ENCODE measurements at places on chromosomes 16 and 17.
A peak's percentile ranks its signal among the peaks of the same experiment; 100 is the strongest.

- DNase-seq = no peak
- H3K4me3 ChIP-seq = no peak overlapping the region
- no peak overlapping the region for H3K27ac ChIP-seq
- H3K4me1 ChIP-seq = no peaks in the 10 kb centered on the region
Observed at GRCh38 chr16:23310217-23310616, 8.1 kb downstream of the SCNN1B start.

DNA sequence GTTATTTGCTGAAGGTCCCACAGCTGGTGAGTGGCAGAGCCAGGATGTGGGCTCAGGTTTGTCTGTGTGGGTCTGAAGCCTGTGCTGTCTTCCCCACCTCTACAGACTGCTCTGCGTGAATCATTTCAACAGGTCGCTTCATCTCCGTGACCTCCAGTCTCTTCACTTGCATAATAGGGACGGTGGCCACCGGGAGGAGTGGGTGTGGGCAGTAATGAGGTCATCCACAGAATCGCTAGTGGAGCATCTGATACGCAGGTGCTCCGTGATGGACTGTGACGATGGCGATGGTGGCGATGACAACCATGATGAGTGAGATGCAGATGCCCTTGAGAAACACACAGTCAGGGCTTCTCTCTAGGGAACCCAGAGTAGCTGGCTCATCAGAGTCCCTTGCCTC is 120.2 kb downstream of the RAP1GAP2 start:
- H3K4me1 ChIP-seq = no peaks in the 10 kb centered on the region
- no peak overlapping the region for H3K27ac ChIP-seq
- no peak overlapping the region for H3K4me3 ChIP-seq
- no peaks in the 10 kb centered on the region for H3K27me3 ChIP-seq
- no peak for DNase-seq

- peak overlapping the region; percentile 56 for H3K4me3 ChIP-seq
- H3K4me1 ChIP-seq = peaks cover 20% of the 10 kb centered on the region
- peak overlapping the region; percentile 94 for H3K27ac ChIP-seq
- no peak for DNase-seq
- no peaks in the 10 kb centered on the region for H3K27me3 ChIP-seq
Observed at GRCh38 chr16:30660424-30661261, 2.4 kb downstream of the FBRS start.

- H3K27ac ChIP-seq = no peak overlapping the region
- H3K4me3 ChIP-seq = no peak overlapping the region
- no peak for DNase-seq
- peaks cover 9% of the 10 kb centered on the region for H3K4me1 ChIP-seq
- no peaks in the 10 kb centered on the region for H3K36me3 ChIP-seq
- H3K27me3 ChIP-seq = no peaks in the 10 kb centered on the region
Observed at GRCh38 chr17:41308251-41308917, 725 bp downstream of the KRTAP16-1 start.

- H3K27me3 ChIP-seq = no peaks in the 10 kb centered on the region
- no peak overlapping the region for H3K4me3 ChIP-seq
- H3K36me3 ChIP-seq = no peaks in the 10 kb centered on the region
- DNase-seq = no peak
- no peaks in the 10 kb centered on the region for H3K4me1 ChIP-seq
Observed at GRCh38 chr16:5479926-5480325, 382.3 kb upstream of the EEF2KMT start.

- no peaks in the 10 kb centered on the region for H3K36me3 ChIP-seq
- H3K4me3 ChIP-seq = no peak overlapping the region
- no peaks in the 10 kb centered on the region for H3K4me1 ChIP-seq
Observed at GRCh38 chr17:3507869-3508268, 32.1 kb downstream of the ASPA start.

DNA sequence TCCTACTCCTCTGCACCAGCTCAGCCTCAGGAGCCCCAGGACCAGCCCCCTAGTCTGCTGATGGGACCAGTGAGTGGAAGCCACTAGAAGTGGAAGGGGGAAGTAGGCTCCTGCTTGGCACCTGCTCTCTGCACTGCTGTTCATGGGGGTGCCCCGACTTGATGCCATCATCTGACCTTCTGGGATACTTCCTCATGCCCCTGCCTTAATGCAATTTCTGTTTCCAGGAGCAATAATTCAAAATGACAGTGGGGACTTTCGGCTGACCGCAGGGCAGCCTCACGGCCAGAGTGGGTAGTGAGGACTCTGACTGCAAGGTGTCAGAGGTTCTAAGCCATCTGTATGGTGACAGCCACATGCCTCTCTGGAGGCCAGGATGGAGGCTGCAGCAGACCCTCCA is 196.4 kb upstream of the WSCD1 start:
- DNase-seq = no peak
- H3K27me3 ChIP-seq = no peaks in the 10 kb centered on the region
- H3K36me3 ChIP-seq = no peaks in the 10 kb centered on the region
- H3K4me3 ChIP-seq = no peak overlapping the region

DNA sequence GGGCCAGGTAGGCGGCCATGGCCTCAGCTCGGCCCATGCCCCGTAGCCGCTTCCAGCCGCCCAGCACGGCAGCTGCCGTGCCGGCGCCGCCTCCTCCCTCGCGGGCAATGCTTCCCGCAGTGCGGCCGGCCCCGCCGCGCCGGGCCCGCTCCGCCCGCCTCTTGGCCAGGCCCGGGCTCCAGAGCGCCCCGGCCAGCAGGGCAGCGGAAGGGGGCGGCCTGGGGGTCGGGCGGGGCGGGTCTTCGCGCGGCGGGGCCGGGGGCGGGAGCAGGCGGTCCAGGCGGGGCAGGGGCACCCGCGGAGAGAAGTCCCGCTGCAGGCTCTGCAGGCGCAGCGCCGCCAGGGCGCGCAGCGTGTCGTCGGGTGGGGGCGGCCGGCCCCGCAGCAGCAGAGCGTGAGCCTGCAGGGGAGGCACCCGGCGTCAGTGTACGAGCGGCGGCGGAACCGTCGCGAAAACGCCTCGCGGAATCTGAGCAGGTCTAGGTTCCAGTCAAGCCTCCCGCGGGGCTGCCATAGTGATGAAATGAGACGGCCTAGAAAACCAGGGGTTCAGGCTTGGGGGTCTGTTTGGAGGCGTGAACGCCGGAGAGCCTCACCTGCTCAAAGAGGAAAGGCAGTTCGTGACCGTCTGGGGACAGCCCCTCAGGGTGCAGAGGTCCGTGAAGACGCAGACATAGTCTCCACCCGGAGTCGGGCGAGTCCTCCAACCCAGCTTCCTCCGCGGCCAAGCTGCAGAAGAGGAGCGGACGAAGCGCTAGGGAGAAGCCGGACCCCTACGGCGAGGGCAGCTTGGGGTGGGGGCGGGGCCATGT is 6.6 kb downstream of the PLEKHH3 start:
- H3K4me1 ChIP-seq = peaks cover 15% of the 10 kb centered on the region
- H3K4me3 ChIP-seq = no peak overlapping the region
- no peak overlapping the region for H3K27ac ChIP-seq
- DNase-seq = no peak
- no peaks in the 10 kb centered on the region for H3K27me3 ChIP-seq

DNA sequence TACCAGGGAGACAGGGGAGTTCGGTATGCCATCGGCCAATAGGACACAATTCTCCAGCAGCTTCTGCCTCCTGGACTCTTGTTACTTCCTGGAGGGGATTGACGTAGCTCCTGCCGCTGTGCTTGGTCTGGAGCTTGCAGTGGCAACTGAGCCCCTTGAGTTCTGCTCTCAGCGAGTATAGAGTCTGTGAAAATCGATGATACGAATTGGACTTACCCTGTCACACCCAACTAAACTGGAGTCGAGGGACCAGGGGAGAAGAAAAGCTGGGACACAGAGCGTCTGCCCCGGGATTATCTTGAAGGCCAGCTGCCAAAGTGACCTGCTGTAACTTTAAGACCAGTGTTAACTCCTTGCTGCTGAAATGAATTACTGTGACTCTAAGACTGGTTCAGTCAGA is 22.2 kb downstream of the SEC14L1 start:
- peaks cover 70% of the 10 kb centered on the region for H3K4me1 ChIP-seq
- H3K27me3 ChIP-seq = no peaks in the 10 kb centered on the region

GRCh38 chr16:75279305-75279704 is 27.9 kb upstream of the BCAR1 start:
- no peak overlapping the region for H3K27ac ChIP-seq
- no peak for DNase-seq
- no peaks in the 10 kb centered on the region for H3K27me3 ChIP-seq
- no peaks in the 10 kb centered on the region for H3K36me3 ChIP-seq

- H3K27me3 ChIP-seq = no peaks in the 10 kb centered on the region
- no peak overlapping the region for H3K4me3 ChIP-seq
- no peaks in the 10 kb centered on the region for H3K36me3 ChIP-seq
- H3K4me1 ChIP-seq = no peaks in the 10 kb centered on the region
Observed at GRCh38 chr16:29007730-29008593, 23.1 kb downstream of the LAT start.

DNA sequence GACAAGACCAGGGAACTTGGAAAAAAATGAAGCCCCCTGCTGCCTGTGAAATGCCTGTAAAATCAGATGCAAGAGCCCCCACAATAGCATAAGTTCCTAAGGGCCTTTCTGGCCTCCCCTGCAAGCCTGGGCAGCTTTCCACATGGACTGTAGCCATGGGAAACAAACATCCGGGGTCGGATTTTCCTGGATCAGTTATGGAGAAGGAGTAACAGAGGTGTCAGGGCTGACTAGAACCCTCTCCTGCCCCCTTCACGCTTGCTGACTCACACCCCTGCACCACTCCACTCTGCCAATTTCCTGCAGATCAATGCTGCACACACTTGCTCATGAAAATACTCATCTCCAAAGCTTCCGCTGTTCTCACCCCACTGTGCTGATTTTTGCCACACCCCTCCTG is 258.6 kb downstream of the CBLN1 start:
- no peaks in the 10 kb centered on the region for H3K4me1 ChIP-seq
- DNase-seq = no peak
- no peaks in the 10 kb centered on the region for H3K36me3 ChIP-seq

- H3K4me3 ChIP-seq = no peak overlapping the region
- H3K27me3 ChIP-seq = no peaks in the 10 kb centered on the region
- H3K36me3 ChIP-seq = no peaks in the 10 kb centered on the region
- DNase-seq = no peak
Observed at GRCh38 chr16:8727857-8728618, 53.6 kb downstream of the ABAT start.

DNA sequence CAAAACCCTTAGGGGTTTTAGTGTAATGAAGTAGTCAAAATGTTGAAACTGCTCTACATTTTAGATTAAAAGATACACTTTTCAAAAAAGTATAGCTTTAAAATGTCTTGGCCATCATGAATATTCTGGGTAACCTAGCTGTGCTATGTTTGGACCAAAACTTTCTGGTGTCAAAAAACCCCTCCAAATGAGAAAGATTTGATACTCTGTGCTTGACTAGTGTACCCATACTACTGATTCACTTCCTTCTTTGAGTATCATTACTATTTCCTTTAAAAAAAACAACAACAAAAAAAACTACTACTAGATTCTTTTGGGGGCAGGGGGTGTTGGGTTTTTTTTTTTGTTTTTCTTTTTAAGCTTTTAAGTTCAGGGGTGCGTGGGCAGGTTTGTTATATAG is 37.3 kb downstream of the PTRH2 start:
- peaks cover 51% of the 10 kb centered on the region for H3K4me1 ChIP-seq
- H3K27me3 ChIP-seq = no peaks in the 10 kb centered on the region
- H3K4me3 ChIP-seq = no peak overlapping the region
- peak overlapping the region; percentile 87 for H3K27ac ChIP-seq

GRCh38 chr16:9818702-9819101 is 363.5 kb downstream of the GRIN2A start:
- peaks cover 3% of the 10 kb centered on the region for H3K27me3 ChIP-seq
- DNase-seq = no peak
- no peaks in the 10 kb centered on the region for H3K4me1 ChIP-seq

DNA sequence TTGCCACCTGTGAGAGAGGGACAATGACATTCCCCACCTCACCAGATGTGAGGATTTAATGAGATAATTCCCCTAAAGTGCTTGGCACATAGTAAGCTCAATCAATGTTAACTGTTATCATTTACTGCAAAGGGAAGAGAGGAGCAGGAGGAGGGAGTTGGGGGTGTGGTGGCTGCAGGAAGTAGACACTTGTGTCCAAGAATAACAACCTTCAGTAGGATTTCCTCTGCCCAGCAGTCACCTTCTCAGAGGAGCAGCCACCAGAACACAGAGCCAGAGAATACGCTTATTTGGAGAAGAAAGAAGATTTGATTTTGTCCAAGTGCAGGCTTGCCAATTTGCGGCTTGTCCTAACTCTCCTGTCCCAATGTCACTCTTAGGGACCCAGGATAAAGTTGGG is 10.2 kb downstream of the CBX4 start:
- H3K36me3 ChIP-seq = peaks cover 12% of the 10 kb centered on the region
- H3K27me3 ChIP-seq = no peaks in the 10 kb centered on the region
- no peak overlapping the region for H3K4me3 ChIP-seq

GRCh38 chr16:73483934-73484711 is 436.2 kb upstream of the ZFHX3 start:
- DNase-seq = no peak
- H3K4me1 ChIP-seq = no peaks in the 10 kb centered on the region
- no peak overlapping the region for H3K4me3 ChIP-seq
- no peaks in the 10 kb centered on the region for H3K36me3 ChIP-seq

DNA sequence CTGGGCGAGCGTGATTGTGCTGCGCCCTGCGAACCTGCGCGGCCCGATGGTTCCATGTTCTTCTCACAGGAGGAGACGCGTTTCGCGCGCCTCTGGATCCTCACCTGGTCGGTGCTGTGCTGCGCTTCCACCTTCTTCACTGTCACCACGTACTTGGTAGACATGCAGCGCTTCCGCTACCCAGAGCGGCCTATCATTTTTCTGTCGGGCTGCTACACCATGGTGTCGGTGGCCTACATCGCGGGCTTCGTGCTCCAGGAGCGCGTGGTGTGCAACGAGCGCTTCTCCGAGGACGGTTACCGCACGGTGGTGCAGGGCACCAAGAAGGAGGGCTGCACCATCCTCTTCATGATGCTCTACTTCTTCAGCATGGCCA is 1.0 kb downstream of the FZD2 start:
- H3K4me1 ChIP-seq = peaks cover 50% of the 10 kb centered on the region
- DNase-seq = no peak
- peaks cover 24% of the 10 kb centered on the region for H3K36me3 ChIP-seq
- peak overlapping the region; percentile 49 for H3K4me3 ChIP-seq
- H3K27me3 ChIP-seq = no peaks in the 10 kb centered on the region
- no peak overlapping the region for H3K27ac ChIP-seq

- no peak for DNase-seq
- no peaks in the 10 kb centered on the region for H3K36me3 ChIP-seq
- H3K27ac ChIP-seq = no peak overlapping the region
- no peaks in the 10 kb centered on the region for H3K4me1 ChIP-seq
- H3K27me3 ChIP-seq = no peaks in the 10 kb centered on the region
- no peak overlapping the region for H3K4me3 ChIP-seq
Observed at GRCh38 chr16:27169511-27170071, 33.7 kb upstream of the KDM8 start.

GRCh38 chr16:2946649-2947048 is 17.4 kb upstream of the KREMEN2 start:
- no peaks in the 10 kb centered on the region for H3K27me3 ChIP-seq
- H3K27ac ChIP-seq = no peak overlapping the region
- no peaks in the 10 kb centered on the region for H3K4me1 ChIP-seq
- no peak for DNase-seq
- H3K4me3 ChIP-seq = no peak overlapping the region

- H3K4me3 ChIP-seq = no peak overlapping the region
- peak; percentile 15 for DNase-seq
Observed at GRCh38 chr17:61233991-61234750, 165.5 kb upstream of the TBX2 start.

Measured in SJSA1 (cell line).